ENCODE measurements at places on chromosomes 6 and 20.

DNA sequence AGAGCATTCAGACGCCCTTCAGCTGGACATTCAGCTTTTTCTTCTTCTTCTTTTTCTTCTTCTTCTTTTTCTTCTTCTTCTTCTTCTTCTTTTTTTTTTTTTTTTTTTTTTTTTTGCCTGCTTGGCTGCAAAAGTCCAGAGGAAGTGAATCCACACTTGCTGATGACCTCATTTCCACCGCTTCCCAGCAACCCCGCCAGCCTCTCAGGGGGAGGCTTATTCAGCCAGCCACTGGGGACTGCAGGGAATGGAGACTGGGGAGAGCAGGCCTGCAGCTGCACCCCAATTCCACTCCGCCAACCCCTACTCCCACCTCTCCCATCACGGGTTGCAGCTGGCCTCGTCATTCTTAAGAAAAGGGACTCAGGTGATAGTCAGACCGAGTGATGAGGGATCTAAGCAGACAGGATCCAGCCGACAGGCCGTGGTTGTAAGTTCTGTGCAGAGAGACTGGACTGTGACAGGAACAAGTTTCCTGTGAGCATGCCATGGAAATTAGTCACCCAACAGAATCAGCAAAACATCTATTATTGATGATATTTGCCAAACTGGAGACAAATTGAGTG lies 59.0 kb upstream of the QKI start:
- no peak for DNase-seq

DNA sequence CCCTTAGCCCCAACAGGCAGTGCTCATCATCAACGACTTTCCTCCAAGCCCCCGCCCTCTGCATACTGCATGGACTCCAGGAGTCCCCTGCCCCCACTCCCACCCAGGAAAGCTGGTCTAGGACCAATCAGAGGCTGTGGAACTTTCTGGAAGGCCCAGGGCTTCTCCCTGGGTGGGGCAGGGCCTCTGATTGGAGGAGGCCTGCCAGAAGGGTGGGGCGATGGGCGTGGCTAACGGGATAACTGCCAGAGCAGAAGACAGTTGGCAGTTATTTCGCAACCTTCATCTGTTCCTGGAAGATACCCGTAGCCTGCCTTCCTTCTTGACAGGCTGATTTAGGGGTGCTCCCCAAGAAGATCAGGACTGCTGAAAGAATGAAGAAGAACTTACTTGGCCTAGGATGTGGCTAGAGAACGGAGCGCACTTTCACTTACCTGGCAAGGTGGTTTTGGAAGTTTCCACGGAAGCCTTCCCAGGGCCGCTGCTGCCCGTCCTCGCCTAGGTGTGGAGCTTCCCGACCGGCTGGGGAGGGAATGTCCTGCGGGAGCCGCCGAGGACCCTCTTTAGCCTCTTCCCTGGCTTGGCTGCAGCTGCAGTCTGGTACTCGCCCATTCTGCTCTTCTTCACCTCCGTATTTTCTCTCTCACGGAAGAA lies 209.0 kb downstream of the LRFN2 start:
- DNase-seq: no peak

- DNase-seq: no peak
Observed at GRCh38 chr6:76982476-76983199, 480.7 kb downstream of the HTR1B start.

- no peak for DNase-seq
Observed at GRCh38 chr20:3818155-3819151, 1.9 kb upstream of the AP5S1 start.

- DNase-seq: no peak
Observed at GRCh38 chr20:57595041-57596030, 24.9 kb downstream of the ZBP1 start.

- no peak for DNase-seq
Observed at GRCh38 chr6:41336824-41337223, 1.4 kb downstream of the NCR2 start.

DNA sequence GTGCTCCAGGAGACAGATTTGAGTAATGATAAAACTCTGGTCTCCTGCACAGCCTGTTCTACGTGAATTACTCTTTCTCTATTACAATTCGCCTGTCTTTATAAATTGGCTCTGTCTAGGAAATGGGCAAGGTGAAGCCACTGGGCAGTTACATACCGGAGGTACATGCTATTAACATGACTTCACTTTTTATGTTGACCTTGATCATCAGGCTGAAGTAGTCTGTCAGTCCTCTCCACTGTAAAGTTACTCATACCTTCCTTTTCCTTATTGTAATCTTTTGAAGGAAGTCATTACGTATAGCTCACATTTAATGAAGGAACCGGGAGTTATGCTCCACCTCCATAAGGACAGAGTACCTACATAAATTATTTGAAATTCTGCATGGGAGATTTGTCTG lies 19.9 kb upstream of the KHDC1 start:
- no peak for DNase-seq

DNA sequence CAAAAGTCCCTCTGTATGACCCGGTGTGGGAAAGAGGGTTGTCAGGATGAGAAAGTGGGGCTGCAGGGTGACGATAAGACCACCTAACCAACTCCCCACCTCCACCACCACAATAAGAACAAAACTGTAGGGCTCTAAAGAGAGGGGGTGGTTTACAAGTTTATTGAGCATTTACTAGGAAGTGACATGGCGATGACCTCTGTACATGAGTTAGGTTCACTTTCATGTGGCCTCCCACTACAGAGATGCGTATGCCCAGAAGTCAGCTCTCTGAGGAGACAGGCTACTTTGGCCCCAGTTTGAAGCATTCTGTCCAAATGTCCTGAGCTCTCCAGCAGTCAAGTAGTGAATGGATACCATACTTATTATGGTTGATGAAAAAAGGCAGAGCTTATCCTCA lies 28.7 kb upstream of the PI16 start:
- no peak for DNase-seq

- no peak for DNase-seq
Observed at GRCh38 chr6:49888742-49889431, 22.6 kb upstream of the CRISP1 start.

- DNase-seq: no peak
Observed at GRCh38 chr20:45254383-45255262, at the start of gene SLPI. Gene SLPI (minus strand): TSS chr20:45254564. CDS start chr20:45254543, 21 bp downstream.

- DNase-seq: no peak
Observed at GRCh38 chr6:14732226-14732843, 513.5 kb upstream of the JARID2 start.

DNA sequence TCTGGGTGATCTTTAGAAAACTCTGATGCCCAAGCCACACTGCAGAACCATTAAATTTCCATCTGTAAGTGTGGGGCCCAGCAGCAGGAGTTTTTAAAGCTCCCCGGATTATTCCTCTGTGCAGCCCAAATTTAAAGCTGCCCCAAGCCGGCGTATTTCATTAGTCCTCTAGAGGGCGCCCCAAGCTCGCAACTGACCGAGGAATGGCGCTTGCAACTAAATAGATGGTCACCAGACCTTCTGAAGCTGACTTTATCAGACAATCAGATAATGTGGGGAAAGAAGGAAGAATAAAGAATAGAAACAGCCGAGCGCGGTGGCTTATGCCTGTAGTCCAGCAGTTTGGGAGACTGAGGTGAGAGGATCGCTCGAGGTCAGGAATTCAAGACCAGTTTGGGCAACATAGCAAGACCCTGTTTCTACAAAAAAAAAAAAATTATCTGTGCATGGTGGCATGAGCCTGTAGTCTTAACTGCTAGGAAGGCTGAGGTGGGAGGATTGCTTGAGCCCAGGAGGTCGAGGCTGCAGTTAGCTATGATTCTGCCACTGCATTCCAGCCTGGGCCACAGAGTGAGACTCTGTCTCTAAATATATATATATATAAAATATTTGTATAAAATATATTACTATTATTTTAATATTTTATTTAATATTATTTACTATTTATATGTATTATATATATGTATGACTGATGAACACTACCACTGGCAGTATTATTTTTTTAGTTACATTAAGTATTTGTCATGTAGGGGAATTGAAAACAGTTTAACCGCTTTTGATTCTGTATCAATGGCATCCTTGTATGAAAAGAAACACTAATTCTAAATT lies 56.0 kb downstream of the OTOR start:
- DNase-seq: no peak

DNA sequence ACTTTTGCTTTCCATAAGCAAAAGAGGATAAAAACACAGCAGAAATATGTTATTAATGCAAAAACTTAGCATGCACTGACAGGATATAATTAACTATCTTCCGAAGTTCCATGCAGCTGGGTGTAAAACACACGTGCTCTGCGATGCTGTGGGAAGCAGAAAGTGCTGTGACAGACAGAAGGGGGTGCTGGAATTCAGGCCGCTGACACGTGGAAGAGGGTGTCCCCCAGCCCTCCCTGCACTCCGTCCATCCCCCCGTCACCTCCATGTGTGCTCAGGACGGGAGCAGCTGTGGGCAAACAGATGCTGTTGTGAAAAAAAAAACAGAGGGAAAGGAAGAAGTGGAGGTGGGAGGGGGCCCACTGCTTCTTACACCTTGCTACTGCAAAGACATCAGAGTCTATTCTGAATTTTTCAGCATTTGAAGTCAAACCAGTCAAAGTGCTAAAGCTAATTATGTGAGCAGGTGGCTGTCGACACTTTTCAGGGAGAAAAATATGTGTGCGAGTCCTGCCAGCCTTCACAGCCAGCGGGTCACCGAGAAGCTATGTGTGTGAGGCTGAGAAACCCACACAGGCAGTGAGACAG lies 175.9 kb upstream of the AFDN start:
- DNase-seq: no peak
